T-helper 22 cell (primary cell): ENCODE measurements at places on chromosomes 6 and 20.

DNA sequence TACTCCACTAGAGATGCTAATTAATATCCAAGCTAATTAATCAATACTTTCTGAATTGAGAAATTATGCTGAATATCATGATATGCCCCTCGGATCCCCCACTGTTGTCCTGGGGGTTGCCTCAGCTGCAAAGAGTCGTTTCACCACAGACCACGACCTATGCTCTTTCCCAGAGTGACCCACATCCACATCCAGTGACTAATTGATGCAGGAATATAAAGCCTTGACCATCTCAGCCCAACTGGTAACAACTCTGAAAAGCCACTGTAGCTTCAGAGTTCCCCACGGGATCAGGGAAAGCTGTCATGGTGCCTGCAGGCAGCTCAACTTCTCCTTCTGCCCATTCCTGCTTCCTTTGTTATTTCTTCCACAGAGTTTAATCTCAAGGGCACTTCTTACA is 116.9 kb downstream of the RWDD2A start:
- DNase-seq: no peak

DNA sequence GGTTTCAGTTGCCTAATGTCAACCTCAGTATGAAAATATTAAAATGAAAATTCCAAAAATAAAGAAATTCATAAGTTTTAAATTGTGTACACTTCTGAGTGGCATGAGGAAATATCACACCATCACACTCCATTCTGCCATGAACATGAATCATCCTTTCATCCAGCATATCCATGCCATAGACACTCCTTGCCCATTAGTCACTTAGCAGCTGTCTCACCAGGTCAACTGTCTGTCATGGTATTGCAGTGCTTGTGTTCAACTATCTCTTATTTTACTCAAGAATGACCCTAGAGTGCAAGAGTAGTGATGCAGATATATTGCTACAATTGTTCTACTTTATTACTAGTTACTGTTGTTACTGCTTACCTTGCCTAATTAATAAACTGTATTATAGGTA is 712.4 kb downstream of the EPHA7 start:
- DNase-seq: no peak

DNA sequence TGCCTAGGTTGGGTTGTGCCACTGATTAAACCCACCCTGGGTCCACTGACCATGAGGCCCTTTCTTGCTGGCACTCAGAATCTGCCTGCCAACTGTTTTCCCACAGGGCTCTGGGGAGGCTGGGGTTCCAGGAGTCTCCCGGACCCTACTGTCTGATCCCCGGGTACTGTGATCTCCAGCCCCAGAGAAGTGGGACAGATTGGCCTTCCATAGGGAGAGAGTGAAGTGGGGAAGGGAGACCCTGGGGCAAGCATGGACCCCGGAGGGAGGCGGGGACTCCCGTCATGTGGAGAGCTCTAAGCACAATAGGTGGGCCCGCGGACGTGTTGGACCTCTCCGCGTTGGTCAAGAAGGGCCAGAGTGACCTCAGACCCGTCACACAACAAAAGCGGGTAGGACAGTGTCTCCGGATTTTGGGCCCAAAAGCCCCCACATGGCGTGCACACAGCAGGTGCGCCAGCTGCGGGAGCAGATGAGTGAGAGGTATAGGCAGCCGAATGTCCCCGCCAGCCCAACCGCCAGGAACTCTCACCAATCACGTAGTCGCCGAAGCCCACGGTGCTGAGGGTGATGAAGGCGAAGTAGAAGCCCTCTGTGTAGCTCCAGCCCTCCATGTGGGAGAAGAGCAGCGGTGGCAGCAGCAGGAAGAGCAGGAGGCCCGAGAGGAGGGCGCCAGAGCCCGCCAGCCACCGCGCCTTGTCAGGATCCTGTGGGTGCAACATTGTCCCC is 10.6 kb downstream of the KCNK17 start:
- DNase-seq: no peak

DNA sequence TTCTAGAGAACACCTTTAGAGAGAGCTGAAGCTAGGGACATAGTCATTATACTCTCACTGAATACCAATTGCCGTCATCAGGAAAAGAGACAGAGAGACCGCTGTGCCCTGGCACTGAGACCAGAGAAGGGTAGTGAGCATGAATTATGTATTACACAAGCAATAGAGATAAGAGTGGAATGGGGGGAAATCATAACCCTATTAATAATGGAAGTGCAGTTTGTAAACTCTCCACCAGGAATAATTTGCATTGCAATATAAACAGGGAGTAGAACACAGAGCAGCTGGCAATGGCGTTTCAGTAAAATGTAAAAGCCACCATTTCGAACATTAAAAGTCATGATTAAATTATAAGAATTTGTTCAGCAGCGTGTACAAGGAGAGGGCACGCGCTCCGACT is 244.5 kb downstream of the MAFB start:
- no peak for DNase-seq

DNA sequence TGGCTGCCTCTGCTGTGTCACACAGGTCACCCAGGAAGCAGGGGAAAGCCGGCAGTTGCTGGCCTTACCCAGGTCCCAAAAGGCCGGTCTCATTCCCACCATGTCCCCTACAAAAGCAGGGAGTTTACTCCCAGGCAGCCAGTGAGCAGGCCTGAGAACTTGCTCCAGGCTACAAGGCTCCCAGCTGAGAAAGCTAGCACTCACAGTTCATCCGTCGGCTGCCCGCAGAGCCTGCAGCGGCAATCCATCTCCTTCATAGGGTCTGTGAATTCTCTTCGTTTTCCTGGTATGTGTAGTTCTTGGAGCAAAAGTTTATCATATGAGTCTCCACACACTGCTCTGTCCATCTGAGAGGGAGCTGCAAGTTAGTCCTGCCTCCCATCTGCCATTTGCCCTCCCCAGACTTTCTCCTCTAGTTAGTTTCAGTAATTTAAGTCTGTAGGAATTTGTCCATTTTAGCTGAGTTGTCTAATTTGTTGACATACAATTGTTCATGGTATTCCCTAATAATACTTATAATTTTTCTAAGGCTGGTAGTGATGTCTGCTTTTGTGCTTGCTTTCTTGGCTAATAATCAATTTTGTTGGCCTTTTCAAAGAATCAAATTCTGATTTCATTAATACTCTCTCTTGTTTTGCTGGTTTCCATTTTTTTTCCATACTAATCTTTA is 135.6 kb downstream of the MAP3K4 start:
- DNase-seq: no peak

DNA sequence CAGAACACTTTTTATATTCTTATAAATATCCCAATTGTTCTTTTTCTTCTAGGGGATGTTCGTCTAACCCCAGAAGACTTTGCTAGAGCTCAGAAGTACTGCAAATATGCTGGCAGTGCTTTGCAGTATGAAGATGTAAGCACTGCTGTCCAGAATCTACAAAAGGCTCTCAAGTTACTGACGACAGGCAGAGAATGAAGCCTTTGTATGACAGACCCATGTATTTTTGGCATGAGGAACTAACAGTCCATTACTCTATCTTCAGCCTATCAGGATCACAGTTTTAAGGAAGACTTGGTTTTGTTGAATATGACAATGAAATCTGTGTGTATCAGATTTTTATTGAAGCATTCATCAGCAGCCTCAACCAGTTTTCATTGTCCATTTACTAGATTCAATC is 71.4 kb downstream of the VTA1 start:
- no peak for DNase-seq

DNA sequence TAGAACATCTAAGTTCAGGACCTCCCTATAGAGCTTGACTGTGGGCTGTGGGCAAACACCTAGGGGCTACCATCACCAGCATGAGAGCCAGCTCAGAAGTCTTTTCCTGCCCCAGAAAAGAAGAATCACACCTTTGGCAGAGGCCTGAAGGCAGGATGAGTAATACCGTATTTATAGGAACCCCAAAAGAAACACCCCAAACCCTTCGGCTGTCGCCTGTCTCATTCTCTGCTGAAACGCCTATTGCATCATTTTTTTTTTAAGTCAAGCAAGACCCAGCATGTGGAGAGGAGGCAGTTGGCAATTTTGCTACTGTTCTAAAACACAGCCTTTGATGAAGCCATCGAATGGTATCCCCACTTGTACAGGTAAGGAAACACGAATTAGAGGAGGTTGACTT is 436.4 kb downstream of the TFAP2A start:
- DNase-seq: no peak

DNA sequence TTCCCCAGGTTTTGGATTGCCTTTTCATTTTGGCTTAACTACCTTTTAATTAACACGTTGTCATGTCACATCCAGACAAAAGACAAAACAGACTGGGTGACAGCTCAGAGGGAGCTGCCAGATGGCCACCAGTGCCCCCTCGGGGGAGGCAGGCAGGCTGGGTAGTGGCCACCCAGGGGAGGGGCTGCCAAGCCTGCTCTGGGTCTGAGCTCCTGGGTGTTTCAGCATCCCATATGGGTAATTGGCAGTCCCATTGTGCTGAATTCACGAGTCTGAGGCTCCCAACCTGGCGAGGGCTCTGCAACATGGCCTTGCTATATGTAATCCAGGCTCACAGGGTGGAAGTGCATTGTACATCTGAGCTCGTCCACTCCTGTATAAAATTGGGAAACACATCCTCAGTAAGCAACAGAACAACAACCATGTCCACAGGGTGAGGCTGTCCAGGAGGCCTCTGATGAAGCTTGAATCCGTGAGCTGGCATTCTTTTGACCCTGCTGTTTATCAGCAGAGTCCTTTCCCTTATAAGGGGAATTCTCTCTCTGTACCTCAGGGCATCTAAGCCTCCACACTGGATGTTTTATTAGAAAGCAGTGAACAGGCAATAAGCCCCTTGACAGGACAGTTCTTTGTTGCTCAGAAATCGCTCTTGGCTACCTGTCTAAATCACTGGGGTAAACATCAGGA is 111.7 kb upstream of the SLC22A23 start:
- no peak for DNase-seq

- no peak for DNase-seq
Measured at GRCh38 chr6:113591896-113592827, 265.0 kb upstream of the MARCKS start.

GRCh38 chr20:7716286-7716972 is 223.8 kb downstream of the HAO1 start:
- DNase-seq: no peak

DNA sequence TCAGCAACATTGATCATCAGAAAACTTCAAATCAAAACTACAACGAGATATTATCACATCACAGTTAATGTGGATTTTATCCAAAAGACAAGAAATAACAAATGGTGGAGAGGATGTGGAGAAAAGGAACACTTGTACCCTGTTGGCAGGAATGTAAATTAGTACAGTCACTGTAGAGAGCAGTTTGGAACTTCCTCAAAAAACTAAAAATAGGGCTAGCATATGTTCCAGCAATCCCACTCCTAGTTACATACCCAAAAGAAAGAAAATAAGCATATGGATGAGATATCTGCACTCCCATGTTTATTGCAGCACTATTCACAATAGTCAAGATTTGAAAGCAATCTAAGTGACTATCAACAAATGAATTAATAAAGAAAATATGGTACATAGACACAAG is 887.7 kb upstream of the MAN1A1 start:
- no peak for DNase-seq

GRCh38 chr6:36612101-36612625 is 18.0 kb downstream of the SRSF3 start:
- DNase-seq: no peak

DNA sequence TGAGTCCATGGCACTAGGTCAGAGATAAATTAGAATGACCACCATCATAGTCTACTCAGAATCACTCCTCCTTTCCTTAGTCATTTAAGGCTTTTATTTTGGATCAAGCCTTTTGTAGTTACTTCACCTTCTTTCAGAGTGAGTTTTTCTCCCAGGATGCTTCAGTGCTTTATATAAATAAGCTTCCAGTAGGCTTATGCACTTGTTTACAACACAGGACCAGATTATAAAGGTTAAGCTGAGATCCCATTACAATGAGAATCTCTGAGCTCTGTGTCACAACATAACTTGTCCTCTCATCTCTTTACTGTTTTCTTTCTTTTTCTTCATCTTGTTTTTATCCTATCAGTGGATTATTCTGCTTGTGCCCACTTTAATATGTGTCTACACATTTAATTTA is 47.9 kb downstream of the CEP57L1 start:
- no peak for DNase-seq

GRCh38 chr6:76631622-76632021 is 559.2 kb upstream of the IMPG1 start:
- no peak for DNase-seq

GRCh38 chr6:23349521-23350147 is 776.4 kb upstream of the NRSN1 start:
- no peak for DNase-seq

DNA sequence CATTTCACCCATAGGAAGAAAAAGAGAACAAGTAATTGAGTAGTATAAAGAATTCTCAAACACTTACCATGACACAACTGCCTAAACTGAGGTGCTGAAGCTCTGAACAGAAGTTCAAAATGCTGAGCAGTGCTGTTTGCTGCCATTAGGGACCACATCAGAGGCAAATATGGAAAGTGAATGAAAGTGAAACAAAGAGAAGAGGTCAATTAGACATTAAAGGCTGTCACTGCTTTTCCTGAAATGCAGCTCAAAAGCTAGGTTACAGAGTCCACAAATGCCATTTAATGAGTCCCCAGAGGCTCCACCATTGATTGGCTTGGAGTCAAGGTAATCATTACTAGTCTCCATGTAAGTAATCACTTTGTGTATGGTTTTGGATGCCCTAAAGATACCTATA is 46.1 kb downstream of the POU3F2 start:
- no peak for DNase-seq

- no peak for DNase-seq
Measured at GRCh38 chr6:151763303-151763702, 44.2 kb upstream of the ESR1 start.

DNA sequence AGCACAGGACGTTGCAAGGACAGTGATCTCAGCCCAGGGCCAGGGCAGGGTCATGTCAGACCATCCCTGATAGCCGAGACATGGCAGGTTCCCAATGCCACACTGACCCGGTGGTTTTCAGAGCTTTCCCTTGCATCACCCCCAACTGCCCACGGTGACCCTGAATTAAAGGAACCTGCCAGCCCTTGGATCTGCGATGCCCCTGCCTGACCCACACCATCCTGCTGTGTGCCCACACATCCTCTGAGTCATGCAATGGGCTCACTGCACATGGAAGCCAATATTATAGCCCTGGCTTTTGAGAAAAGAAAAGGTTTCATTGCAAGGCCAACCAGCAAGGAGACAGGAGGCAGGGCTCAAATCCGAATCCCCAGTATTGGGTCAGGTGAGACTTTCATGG is 132.6 kb upstream of the CST7 start:
- DNase-seq: no peak

DNA sequence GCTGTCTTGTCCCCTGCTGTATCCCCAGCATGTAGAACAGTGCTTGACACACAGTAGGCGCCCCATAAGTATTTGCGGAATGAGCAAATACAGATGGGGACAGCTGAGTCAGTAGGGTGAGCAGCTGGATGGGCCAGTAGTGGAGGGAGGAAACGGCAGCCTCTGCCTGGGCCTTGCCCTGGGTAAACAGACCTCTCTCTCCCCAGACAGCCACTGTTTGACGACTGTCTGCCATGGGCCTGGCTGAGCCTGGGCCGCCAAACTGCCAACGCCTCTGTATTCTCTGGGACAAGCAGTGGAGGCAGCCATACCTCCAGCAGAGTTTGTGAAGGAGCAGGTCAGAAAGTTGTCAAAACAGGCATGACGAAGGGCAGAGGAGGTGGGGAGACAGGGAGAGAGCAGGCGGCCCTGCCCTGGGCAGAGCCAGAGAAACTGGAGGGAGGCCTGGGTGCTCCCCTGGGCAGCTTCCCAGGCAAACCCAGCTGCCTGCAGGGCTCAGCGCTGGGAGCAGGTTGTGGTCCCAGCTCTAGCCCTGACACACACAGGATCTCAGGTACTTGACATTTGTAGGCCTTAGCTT is 15.2 kb downstream of the HNF4A start:
- no peak for DNase-seq

- no peak for DNase-seq
Measured at GRCh38 chr6:75563032-75563431, 38.6 kb upstream of the SENP6 start.
